ENCODE measurements at places on chromosomes 12 and 14.
A peak's percentile ranks its signal among the peaks of the same experiment; 100 is the strongest.

DNA sequence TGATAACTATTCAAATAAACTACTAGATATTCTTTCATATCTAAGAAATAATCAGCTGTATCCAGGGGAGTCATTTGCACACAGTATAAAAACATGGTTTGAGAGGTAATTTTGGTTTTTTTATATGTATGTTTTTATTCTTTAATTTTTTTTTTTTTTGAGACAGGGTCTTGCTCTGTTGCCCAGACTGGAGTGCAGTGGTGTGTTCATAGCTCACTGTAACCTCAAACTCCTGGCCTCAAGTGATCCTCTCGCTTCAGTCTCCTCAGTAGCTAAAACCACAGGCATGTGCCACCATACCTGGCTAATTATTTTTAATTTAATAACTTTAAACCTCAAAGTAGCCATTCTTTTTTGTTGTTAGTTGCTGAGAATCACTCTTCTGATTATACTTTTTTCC, 1.8 kb downstream of the PRORP start:
- no peak for DNase-seq

- no peak for DNase-seq
Measured at GRCh38 chr12:85423947-85424346, 143.9 kb downstream of the ALX1 start.

DNA sequence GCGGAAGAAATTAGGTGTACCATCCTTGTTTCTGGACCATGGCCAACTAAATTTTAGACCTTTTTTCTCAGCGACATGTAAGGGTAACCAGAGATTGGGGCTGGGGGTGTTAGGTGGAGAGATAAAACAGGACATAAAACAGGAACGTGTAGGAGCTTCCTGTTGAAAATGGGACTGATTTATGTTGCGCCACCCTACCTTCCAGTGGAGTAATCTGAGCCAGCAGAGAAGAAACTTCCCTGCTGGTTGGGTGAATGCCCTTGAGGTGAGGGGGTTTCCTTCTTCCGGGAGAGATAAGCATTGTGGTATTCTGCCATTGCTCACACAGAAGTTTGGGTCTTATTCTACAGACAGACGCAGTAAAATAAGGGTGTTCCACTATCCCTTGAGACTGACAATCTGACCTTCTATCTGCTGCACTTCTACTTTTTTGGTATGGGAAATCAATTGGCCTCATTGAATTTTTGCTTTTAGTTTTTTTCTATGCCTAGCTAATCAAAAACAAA, 417.6 kb downstream of the PCNX1 start:
- DNase-seq: peak; percentile 18

DNA sequence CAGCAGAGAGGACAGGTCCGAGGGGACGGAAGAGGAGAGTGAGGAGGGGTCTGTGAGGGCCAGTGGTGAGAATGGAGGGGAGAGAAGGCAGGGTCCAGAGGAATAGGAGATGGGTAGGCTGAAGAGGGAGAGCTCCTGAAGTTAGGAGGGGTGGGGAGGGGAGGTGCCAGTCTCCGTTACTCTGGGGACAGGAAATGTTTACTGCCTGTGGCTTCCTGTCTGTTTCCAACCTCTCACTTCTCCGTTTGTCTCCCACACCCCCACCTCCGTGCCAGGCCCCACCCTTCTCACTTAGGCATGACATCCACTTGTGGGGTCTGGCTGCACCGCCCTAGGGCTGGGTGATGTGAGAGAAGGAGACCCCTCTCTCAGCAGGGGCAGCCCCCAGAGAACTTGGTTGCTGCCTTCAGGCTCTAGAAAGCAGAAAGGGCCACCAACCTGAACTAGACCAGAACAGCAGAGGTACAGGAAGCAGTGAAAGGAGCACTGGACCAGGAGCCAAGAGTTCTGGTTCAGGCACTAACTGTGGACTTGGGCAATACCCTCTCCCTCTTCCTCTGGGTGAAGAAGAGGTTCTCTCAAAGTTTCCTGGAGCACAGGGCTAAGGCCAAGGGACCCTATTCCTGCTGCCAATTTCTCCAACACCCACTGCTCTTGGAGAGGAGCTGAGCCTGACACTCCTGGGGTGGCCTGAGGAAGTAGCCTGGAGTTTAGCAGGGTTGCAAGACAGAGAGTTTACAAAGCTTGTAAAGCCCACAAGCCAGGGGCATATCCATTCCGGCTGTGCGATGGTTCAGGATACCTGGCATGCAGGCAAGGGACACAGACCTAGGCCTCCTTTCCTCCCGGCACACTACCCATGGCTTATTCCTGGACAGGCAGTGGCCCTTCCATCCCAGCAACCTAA, 5.5 kb downstream of the ITGA5 start:
- DNase-seq: peak; percentile 61

DNA sequence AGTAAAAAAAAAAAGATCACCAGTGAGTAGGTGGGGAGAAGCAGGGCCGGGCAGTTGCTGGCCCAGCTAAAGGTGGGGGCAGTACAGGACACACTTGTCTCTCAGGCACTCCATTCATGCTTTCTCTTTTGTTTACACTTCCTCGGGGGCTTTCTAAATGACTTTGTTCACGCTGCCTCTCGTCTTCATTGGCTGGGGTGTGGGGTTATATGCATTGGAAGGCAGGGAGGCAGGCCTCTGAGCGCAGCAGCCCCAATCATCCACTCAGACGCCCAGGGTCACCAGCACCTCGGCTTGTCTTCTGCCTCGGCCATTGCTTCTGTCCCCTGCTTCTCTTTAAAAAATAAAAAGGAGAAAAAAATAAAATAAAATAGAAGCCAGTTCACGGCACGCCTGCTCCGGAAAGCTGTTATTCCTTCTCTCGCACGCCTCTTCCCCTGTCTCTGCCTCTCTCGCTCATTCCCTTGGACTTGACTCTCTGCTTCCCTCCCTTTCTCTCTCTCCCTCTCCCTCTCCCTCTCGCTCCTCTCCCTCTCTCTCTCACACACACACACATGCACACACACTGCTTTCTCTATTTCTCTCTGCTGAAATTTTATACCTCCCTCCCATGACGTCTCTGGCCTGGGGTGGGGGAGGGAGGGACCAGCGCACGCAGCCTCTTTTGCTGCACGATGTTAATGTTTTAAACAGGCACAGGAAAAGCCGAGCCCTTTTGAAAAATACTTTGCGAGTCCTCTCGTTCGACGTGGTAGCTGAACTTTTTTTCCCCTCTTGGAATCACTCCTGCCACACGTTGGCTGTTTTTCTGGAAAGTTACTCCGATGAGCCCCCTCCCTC, at the start of gene TGFB3:
TSS of gene TGFB3 (minus strand) at position 570 of the 840 bp plus-strand sequence. CDS start 1,102 bp downstream, outside the sequence.
- DNase-seq: peak; percentile 57

GRCh38 chr12:43931187-43931586, 95.3 kb downstream of the TMEM117 start:
- DNase-seq: no peak

DNA sequence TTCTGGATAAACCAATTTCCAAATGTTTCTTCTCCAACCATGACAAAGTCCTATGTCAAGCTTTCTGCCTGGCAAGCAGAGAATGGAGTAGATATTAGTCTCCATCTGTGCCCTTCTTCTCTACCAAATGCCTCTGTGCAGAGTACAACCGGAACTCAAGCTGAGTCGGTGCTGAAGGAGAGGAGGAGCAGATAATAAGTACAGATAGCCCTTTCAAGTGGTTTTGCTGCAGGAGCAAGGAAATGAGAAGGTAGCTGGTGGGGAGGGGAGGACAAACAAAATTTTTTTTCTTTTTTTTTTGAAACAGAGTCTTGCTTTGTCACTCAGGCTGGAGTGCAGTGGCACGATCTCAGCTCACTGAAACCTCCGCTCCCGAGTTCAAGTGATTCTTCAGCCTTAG, 14.2 kb upstream of the HELB start:
- DNase-seq: peak; percentile 48

- DNase-seq: peak; percentile 37
Measured at GRCh38 chr12:122067966-122068365, 10.6 kb upstream of the MLXIP start.

DNA sequence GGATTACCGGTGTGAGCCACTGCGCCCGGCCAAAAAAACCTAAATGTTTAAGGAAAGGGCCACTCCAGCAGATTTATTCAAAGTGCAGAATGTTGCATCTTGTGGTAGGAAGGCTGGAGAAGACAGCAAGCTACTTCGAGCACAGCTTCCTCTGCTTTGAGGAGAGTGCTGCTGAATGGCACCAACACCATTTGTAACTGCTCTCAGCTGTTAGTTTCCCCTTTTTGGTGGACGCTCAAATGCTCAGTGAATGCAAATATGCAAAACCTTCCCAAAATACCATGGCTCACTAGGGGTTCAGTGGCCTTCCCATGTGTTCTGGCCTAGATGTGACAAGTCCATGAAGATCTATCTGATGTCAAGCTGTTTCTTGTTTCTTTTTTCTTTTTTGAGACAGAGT, 2.9 kb upstream of the TDRD9 start:
- DNase-seq: no peak

DNA sequence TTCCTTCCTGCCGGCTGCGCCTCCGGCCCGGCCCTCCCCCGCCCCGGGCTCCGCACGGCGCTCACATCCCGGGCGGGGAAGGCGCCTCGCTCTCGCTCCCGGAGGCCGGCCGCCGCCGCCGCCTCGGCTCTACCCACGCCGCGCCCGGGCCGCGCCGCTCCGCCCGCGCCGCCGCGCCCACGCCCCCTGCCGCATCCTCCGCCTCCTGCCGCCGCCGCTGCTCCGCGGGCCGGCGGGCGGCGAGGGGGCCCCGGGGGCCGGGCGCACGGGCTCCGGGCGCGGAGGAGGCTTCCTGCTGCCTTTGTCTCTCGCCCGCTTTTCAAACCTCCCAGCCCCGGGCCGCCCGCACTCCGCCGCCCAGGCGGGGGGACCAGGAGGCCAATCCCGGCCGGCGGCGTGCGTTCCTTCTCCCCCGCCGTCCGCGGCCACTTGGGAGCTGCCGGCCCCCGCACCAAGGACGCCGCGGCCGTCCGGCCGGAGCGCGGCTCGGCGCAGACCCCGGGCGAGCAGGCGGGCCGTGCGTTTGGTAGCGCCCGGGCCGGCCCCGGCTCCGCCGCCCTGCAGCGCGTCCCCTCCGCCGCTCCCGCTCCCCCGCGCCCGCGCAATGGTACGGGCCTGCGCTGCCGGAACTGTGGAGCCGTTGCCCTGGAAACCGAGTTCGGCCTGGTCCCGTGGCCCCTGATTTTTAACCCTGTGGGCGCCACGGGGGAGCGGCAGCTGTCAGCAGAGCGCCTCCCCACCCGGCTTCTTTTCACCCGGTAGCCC, at the start of gene FBXL14:
TSS of gene FBXL14 (minus strand) at position 321 of the 765 bp plus-strand sequence. CDS start 515 bp downstream, outside the sequence.
- DNase-seq: peak; percentile 89

DNA sequence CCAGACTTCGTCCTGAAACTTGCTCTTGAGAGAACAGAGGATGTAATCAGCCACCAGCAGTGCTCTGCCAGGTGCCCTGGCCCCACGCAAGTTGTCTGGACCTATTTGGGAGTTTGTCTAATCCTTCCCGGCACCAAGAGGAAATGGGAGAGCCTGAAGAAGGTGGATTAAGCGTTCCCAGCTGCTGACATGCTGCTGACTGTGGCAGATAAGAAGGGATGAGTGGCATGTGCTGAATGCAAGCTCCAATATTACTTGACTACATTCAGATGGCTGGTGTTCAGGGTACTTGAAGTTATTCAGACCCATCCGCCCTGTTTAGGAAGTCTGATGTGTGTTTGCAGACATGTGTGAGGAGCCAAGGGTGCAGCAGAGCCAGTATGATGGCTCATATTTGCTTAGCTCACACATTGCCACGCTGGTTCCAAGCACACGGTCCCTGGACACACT, 440.6 kb upstream of the CCDC196 start:
- DNase-seq: no peak

GRCh38 chr12:66739940-66740651, 61.2 kb upstream of the GRIP1 start:
- DNase-seq: no peak

- DNase-seq: peak; percentile 86
Measured at GRCh38 chr12:47715393-47715876, 9.6 kb upstream of the RPAP3 start.

- no peak for DNase-seq
Measured at GRCh38 chr14:35958499-35958898, 132.4 kb downstream of the BRMS1L start.

GRCh38 chr12:93144109-93144508, 215.0 kb upstream of the EEA1 start:
- no peak for DNase-seq

DNA sequence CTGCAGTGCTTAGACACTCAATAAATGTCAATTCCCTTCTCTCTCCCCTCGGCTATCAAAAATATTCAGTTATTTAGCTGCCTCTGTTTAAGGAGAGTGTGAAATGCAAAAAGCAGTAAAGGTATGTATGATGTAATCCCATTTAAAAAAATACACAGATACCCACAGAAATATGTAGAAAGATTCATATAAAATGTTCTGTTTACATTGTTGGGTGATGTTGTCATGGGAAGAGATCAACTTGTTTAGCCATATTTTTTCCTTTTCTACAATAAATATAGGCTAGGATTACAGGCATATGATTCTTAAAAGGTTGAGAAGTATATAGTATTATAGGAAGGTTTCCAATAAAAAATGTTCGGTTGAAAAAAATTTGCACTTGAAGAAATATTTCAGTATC, 7.8 kb downstream of the PPP2R3C start:
- DNase-seq: no peak

GRCh38 chr12:90630006-90630405, 325.0 kb downstream of the CCER1 start:
- DNase-seq: no peak

DNA sequence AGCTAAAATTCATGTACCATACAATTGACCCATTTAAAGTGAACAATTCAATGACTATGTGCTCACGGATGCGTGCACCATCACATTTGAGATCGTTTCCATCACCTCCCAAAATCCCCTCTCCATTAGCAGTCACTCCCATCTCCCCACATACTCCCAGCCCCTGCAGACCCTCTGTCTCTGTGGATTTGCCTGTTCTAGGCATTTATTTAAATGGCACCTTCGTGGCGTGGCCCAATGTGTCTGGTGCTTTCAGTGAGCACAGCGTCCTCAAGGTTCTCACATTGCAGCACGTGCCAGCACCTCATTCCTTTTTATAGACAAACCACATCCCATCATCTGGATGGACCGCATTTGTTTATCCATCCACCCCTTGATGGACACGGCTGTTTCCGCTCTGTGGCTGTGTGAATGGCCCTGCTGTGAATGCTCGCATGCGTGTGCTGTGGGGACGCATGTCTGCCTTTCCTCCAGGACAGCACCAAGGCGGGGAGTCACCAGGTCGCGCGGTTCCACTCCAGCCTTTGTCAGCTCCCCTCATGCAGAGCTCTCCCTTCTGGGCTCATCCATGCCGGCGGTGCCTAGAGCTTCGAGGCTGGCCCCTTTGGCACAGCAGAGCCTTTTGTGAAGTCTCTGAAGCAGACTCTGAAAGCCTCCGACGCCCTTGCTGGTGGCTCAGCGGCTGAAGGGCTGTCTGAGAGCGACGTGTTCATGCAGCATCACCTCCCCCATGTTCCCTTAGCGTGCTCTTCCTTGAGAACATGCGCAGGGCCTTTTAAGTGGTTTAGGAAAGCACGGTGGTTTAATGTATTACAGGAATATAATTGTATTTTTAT, 184.4 kb downstream of the KIF26A start:
- DNase-seq: no peak

- DNase-seq: no peak
Measured at GRCh38 chr12:97643924-97644323, 181.3 kb downstream of the RMST start.

GRCh38 chr12:46445093-46445492, 72.5 kb upstream of the SLC38A2 start:
- no peak for DNase-seq
